SW 1271 (cell line): ENCODE measurements at places on chromosomes 4 and X.
A peak's percentile ranks its signal among the peaks of the same experiment; 100 is the strongest.

GRCh38 chrX:153871946-153872878 lies 13.8 kb downstream of the L1CAM start:
- no peak for DNase-seq

- no peak for DNase-seq
Measured at GRCh38 chr4:189232274-189232673, 708.4 kb upstream of the FRG1 start.

GRCh38 chr4:11402192-11402591 lies 26.5 kb downstream of the HS3ST1 start:
- no peak for DNase-seq

DNA sequence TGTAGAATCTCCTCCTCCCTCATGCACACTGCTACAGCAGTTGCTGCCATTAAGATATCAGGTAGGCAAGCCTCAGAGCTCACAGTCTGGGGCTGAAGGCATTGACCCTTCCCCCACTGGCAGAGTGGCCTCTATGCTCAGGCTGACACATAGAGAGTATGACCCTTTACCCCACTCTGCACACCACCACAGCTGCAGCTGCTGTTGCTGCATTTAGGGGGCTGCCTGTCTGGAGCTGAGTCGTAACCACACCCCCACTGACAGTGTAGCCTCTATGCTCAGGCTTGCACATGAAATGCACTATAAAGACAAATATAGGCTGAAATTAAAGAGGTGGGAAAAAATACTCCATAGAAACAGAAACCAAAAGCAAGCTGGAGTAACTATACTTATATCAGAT lies 289.3 kb upstream of the PABPC4L start:
- no peak for DNase-seq

GRCh38 chrX:41019041-41019392 lies 66.2 kb upstream of the USP9X start:
- DNase-seq, result no peak

GRCh38 chrX:120145295-120145925 lies 13.0 kb upstream of the RHOXF2 start:
- DNase-seq, result no peak

GRCh38 chrX:40996886-40997530 lies 88.2 kb upstream of the USP9X start:
- peak; percentile 39 for DNase-seq

- DNase-seq, result no peak
Measured at GRCh38 chr4:138174981-138175794, 67.0 kb downstream of the SLC7A11 start.

GRCh38 chrX:129833153-129833990 lies 10.3 kb downstream of the ZDHHC9 start:
- DNase-seq, result no peak

DNA sequence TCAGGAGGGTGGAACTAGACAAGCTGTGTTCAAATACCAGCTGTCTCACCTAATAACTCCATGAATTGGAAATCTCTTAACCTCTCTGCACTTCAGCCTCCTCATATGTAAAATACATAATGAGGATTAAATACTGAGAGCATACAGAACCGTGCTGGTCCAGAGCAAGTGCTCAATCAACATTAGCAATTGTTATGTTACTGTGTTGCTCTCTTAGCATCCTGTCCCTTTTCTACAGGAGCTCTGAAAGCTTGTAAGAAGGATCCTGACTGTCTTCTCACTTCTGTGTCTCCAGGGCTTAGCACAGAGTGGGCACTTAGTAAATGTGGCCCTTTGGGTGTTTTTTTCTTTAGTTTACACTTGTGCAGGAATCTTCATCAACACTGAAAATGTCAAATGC lies 1456.1 kb upstream of the IGFBP7 start:
- DNase-seq, result no peak

GRCh38 chr4:163587867-163588266 lies 93.4 kb downstream of the TMA16 start:
- no peak for DNase-seq

DNA sequence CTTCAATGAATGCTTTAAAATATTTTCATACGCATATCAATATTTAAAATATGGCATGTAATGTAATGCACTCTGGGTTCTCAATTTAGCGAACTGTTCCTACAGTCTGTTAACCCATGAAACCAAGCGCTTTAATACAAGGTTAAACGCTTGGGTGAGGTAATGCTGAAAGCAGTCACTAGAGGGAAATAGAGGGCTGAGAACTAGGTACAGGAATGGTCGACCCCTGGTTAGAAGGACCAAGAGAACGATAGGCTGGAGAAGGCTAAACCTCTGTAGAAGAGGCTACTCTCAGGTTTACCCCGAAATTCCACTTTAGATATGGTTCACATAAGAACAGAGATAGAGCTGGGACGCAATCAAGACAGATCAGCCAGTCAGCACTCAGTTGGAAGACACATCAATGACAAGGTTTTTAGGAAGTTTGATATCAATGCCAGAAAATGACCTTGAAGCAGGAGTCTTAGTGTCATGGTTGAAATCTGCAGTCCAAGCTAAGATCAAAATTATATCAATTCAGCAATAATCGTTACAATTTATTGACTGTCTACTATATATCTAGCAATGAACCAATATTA lies 26.9 kb downstream of the ARSJ start:
- DNase-seq, result peak; percentile 46

DNA sequence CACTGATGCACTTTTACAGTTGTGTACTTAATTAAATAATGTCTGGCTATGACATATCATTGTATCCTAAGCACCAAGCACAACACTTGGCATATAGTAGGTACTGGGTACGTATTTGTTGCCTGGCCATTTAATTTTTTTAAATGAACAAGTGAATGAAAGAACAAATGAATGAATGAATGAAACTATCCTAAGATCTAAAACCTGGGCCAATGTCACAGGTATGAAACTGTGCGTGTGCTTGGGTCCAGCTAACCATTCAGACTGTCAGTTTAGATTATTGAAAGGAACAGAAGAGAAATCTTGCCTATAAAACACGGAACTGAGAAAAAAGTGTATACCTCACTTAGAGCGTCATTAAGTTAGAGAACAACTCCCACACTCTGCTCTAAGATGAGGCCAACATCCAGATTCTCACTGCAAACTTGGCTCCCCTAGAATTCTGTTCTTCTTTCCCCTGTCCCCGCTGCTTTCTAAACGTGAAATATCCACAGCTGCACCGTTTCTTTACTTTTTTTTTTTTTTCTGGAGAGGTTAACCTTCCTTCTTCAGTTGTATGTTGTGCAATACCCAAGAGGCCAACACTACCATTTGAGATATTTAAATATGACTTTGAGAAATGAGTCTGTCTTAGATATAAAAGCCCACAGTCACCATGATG lies 17.3 kb upstream of the SEL1L3 start:
- DNase-seq, result no peak

- DNase-seq, result no peak
Measured at GRCh38 chr4:53633608-53634007, 42.3 kb upstream of the LNX1 start.
